ENCODE measurements at places on chromosomes 2 and 18. TPM values are rescaled to one million over a fixed set of nuclear protein-coding genes. Genes with fewer than 3 reads are reported as not detected.
A peak's percentile ranks its signal among the peaks of the same experiment; 100 is the strongest.

DNA sequence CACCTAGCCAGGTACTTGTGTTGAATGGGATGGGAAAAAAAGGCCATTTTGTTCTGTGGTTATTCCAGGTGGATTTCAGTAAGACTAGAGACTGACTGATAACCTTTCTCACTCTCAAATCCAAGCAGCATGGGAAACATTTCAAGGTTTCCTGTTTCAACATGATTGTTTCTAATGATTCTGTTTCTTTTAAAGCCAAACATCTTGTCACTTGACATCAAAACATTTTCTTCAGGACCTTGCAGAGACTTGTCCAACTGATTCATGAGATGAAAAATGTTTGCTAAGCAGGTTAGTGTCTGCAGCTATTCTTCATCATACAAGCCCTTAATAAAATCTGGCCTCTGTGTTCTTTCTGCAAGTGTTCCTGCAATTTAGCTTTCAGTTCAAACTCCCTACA lies 456.5 kb upstream of the CWC22 start:
- no peak for DNase-seq

DNA sequence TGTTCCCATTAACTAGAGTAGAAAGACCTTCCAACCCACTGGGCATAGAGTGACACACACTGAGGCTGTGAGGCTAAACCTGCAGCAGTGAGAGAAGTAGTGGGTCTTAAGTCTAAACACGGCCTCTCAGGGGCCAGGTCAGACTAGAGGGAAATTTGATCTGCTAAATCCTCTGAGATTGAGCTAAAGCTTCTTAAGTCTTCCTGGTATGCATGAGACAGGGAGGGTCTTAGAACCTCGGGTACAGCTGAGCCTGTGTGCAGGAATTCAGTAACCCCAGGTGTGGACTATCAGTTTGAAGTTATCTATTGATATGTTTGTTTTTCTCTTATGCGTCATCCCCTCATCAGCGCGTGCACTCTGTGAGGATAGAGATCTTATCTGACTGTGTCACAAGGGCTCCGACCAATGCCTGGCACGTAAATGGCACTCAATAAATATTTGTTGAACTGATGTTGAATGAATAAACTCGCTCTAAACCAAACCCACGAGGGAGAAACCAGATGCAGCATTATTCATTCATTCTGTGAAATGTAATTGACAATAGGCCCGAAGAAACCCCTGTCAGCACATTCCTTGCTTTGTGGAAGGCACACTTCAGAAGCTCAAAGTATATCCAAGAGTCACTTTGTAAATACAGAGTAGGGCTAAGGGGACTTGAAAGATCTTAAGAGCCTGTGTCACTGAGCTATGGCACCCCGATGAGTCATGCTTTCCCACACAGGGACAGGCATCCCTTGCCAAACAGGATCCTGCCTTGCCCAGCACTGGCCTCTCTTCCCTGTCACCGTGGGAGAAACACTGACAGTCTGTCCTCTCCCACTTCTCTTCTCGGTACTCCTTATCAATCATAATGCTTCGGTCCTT lies 21.7 kb upstream of the RAB10 start:
- peak; percentile 65 for DNase-seq

GRCh38 chr2:85596026-85596333 lies 435 bp downstream of the RNF181 start:
- no peak for DNase-seq

DNA sequence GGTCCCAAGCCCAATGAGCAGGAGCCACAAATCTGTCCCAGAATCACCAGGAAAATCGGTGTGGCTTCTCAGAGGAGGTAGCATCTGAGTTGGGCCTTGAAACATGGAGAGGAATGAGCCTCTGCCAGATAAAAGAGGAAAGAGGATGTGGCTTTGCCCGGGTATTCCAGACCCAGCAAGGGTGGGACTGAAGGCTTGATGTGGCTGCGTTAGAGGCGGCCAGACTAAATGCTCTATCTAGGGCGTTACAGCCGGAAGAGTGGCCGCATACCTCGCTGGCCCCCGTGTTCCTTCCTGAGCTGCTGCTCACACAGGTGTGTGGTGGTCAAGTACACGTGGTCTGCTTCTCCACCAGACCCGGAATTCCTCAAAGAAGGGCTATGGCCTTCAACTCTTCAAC lies 33.9 kb upstream of the POMC start:
- DNase-seq = no peak

Gene MARCO
- not detected for total RNA-seq

GRCh38 chr2:205683502-205684367 lies 1.4 kb downstream of the NRP2 start:
- DNase-seq = peak; percentile 53

GRCh38 chr2:16626997-16627605 lies 38.5 kb downstream of the CYRIA start:
- no peak for DNase-seq

- no peak for DNase-seq
Measured at GRCh38 chr2:72117718-72118117, 29.9 kb downstream of the CYP26B1 start.

Gene ABHD3
- total RNA-seq = 20.1 TPM

Gene LTBP1
- total RNA-seq = 150 TPM

DNA sequence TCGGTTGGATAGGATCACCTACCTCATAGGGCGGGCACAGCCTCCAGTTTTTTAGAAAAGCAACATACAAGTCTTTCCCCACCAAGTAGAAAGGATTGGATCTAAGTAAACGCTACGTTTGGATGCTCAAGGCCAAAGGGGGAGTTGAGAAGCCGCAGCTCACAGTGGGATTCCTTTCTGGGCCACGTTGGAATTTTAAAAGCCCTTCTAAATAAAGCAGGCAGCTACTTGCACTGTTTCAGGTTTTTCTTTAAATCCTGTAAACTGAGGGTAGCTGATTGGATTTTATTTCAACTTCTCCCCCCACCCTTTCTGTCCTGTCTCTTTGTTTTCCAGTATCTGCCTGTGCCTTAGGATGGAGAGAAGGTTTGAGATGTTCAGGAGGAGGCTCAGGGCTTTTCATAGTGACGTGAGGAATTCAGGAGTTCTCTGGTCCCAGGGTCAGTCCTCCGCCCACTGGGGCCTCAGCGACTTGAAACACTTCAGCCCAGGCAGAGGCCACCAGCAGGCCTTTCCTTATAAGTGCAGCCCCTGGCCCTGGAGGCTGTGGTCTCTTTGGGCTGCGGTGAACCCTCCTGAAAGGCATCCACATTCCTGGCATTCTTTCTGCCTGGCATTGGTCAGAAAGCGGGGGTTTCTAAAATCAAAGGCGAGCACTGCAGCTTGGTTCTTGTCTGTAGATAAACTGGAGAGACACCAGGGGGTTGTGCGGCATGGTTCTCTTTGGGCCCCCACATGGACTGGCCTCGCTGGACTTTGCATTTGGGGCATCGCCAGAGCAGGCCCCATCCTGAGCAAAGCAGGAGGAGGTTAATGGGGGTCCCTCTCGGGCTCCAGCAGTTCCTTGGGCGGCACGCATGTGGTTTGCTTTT lies 44.5 kb downstream of the SH3BP4 start:
- DNase-seq = peak; percentile 98

Gene TGFA
- 4.3 TPM for total RNA-seq

Gene FBXO48
- total RNA-seq = 0.98 TPM

- DNase-seq = no peak
Measured at GRCh38 chr18:10201659-10202058, 252.8 kb upstream of the APCDD1 start.

Gene PPM1B
- 28.0 TPM for total RNA-seq

Gene ERCC3
- total RNA-seq = 43.1 TPM

- DNase-seq = no peak
Measured at GRCh38 chr2:9809448-9810088, 33.7 kb upstream of the TAF1B start.

DNA sequence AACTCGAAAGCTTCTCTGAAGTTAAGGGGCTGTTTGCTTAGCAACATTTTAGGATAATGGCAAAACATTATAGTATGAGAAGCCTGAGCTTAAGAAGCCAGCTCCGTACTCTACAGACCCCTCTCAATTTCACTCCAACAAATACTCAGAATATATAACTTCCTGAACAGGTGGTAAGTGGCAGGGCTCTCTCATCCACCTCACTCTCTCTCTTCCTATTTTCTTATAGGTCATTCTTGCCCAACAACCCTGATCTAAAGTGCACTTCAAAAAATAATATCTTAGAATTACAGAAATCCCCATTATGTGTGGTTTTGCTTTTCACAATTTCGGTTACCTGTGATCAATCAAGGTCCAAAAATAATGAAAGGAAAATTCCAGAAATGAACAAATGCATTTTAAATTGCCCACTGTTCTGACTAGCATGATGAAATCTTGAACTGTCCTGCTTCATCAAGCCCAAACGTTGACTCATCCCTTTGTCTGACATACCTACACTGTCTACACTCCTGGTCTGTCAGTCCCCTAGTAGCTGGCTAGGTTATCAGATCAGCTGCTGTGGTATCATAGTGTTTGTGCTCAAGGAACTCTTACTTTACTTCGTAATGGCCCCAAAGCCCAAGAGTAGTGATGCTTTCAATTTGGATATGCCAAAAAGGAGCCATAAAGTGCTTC lies 122.8 kb upstream of the COL5A2 start:
- peak; percentile 29 for DNase-seq

GRCh38 chr18:49277395-49278036 lies 182.9 kb downstream of the DYM start:
- DNase-seq = no peak

- peak; percentile 81 for DNase-seq
Measured at GRCh38 chr2:240581811-240582210, 4.7 kb upstream of the CAPN10 start.

Gene GCG
- total RNA-seq = 0.39 TPM

Gene CCNYL1
- total RNA-seq = 10.7 TPM

DNA sequence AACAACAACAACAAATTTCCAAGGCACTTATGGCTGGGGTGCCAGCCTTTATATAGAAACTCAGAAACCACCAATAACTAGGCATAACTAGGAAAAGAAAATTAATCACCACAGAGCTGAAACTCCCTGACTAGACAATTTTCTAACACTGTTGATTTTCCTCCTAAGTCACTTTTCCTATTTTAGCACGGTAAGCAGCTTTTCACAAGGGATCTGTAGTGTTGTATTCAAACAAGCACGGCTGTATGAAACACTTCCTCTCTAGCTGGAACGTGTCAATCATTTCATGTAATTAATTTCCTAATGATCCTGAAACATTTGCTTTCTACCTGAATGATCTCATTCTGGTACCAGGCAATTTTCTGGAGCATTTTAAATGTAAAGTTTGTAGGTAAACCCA lies 645.0 kb downstream of the IRS1 start:
- no peak for DNase-seq

- DNase-seq = no peak
Measured at GRCh38 chr18:57404345-57404744, 30.8 kb upstream of the ONECUT2 start.

DNA sequence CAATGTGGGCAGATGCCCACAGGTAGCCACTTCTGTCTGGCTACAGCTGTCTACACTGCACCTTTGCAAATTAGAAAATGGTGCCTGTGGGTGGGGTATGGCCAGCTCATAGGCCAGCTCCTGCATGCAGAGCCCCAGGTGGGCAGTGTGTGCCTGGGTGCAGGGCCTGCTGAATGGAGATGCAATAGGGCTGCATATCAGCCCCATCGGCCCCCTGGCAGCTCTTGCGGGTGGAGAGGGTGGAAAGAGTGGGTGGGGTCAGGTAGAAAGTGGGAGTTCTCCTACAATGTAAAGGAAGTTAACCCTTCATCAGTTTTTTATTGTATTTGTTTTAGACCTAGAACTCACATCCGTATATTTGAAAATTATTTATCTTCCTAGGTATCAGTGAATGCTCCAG lies 37.1 kb downstream of the FBLN7 start:
- no peak for DNase-seq

Gene ACTG2
- 2.9 TPM for total RNA-seq

DNA sequence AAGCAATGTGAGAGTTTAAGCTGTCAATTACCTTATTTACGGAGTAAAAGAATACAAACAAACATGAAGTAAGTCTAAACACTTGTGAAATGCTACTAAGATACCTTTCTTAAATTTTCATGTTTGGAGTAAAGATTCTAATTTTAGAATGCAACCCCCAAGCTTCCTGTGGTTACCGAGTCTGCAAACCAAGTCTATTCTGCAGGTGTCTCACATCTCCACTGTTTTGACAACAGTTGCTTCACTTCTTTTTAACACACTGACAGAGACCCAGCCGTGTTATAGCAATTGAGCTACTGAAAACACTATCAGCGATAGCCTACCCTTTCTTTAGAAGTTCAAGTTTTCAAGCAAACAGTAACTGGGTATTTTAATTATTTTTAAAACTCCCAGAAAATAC lies 608.3 kb downstream of the ERBB4 start:
- no peak for DNase-seq

Gene CCDC102B
- 10.1 TPM for total RNA-seq

DNA sequence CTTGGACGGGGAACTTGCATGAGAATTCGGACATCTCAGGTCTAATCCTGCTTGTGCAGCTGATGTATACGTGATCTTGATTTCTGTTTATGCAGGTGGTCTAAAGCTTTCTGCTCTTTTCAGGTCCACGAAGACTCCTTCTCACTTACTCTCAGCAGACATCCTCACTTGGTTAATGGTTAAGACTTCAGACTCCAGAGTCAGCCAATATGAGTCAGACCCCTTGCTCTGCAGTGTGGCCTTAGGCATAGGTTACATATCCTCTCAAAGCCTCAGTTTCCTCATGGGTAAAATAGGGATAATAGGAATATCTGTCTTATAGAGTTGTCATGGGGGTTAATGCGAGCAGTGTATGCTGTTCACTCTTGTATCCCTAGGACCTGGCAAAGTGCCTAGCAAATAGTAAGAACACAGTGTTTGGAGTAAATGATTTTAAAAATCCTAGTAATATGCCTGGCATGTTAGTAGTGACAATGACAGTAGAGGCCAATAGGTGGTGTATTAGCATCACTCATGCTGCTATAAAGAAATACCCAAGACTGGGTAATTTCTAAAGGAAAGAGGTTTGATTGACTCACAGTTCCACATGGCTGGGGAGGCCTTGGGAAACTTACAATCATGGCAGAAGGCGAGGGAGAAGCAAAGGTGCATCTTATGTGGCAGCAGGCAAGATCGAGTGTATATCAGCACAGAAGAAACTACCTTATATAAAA lies 42.3 kb downstream of the XRCC5 start:
- peak; percentile 16 for DNase-seq

Gene ARPC2
- 648 TPM for total RNA-seq

Gene TTL
- 45.8 TPM for total RNA-seq

Gene NT5DC4
- total RNA-seq = not detected

- DNase-seq = peak; percentile 8
Measured at GRCh38 chr2:118878531-118879149, 31.2 kb upstream of the EN1 start.

Gene LRRC30
- total RNA-seq = not detected

- DNase-seq = peak; percentile 28
Measured at GRCh38 chr2:149561309-149561926, 26.2 kb downstream of the MMADHC start.

DNA sequence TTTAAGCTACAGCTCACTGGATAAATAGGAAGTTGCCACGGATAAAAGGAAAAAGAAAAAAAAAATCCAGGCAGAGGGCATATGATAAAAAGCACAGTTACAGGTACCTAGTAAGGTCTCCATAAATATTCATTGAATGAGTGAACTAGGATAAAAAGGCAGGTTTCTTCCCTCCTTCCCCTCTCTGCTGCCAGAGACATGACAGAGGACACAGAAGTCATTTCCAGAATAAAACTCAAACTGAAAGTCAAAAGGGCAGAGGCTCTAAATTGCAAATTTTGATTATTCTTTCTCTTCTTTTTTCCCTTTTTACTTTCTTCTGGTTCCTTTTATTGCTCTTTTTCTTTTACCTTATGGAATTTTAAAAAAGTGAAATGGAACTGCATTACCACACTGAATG lies 7.7 kb downstream of the CD302 start:
- DNase-seq = no peak

Gene IL1RL2
- total RNA-seq = 0.39 TPM

GRCh38 chr2:111694700-111695101 lies 189.3 kb downstream of the ANAPC1 start:
- peak; percentile 98 for DNase-seq

GRCh38 chr2:133393895-133394294 lies 174.4 kb downstream of the NCKAP5 start:
- DNase-seq = no peak
